ENCODE measurements at places on chromosomes 2 and 18.

DNA sequence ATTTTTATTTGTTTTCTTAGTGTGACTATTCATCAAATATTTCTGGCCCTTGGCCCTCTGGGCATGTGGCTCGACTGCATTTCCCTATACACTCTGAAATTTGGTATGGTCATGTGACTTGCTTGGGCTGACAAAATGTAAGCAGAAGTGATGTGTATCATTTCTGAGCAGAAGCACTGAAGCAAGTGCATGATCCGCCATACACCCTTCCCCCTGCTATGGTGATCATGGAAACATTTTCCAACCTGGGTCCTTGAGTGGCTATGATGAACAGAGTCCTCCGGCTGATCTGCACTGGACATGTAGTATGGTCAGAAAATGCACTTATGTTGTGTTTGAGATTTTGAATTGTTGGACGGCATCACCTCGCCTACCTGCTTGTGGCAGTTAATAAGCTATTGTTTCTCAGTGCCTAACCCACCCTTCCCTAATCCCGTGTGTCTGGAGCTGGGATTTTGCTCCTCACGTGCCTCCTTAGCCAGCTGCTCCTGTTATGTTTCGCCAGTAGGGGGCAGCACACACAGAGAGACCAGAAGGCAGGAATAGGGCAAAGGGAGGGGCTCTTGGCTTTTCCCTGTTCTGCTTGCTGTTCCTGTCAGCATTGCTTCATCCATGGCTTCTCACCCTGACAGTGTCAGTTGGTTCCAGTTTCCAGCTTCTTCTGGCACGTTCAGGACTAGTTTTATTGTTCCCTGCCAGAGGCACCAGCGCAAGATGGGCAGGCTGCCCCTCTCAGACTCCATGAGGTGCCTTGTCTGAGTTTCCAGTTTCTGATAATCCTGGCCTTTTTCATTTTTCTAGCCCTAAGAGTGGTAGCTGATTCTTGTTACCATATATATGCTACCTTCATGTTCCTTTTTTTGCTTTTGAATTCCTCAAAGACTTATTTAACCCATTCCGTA is 207.4 kb downstream of the ARL6IP6 start:
- no peak for DNase-seq

GRCh38 chr2:100628506-100628905 is 65.7 kb downstream of the PDCL3 start:
- no peak for DNase-seq

GRCh38 chr18:25305584-25305983 is 46.4 kb downstream of the ZNF521 start:
- no peak for DNase-seq

GRCh38 chr2:156309167-156309566 is 23.4 kb downstream of the NR4A2 start:
- no peak for DNase-seq

- DNase-seq = no peak
Measured at GRCh38 chr2:77336013-77336412, 186.2 kb downstream of the LRRTM4 start.

DNA sequence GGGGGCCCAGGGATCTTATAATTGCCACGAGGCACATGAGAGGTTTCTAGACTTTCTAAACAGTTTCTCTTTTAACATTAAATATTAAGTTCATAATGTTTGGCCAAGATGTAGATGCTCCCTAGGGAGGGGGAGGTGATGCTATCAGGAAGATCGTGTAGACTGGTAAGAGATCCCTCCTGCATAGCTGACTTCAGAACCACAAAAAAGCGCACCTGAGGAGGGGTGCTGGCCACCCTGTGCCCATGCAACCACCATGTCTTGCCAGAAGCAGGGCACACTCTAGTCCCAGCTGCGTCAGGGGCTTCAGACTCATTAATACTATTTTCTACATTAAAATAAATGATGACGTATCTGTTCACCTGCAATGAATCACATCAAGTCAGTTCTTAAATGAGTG is 103.4 kb upstream of the SLC35G4 start:
- DNase-seq = no peak

All from stimulated activated CD4-positive, alpha-beta T cell treated with anti-CD3 and anti-CD28 coated beads, Interleukin-1b, Interleukin-23, amount 100 ng/mL, for 1 hour (primary cell).